ENCODE measurements at places on chromosomes 4 and X.

GRCh38 chrX:6558979-6559378 is 24.1 kb upstream of the VCX3A start:
- DNase-seq = no peak

- no peak for DNase-seq
Measured at GRCh38 chr4:173909294-173909693, 374.2 kb downstream of the FBXO8 start.

DNA sequence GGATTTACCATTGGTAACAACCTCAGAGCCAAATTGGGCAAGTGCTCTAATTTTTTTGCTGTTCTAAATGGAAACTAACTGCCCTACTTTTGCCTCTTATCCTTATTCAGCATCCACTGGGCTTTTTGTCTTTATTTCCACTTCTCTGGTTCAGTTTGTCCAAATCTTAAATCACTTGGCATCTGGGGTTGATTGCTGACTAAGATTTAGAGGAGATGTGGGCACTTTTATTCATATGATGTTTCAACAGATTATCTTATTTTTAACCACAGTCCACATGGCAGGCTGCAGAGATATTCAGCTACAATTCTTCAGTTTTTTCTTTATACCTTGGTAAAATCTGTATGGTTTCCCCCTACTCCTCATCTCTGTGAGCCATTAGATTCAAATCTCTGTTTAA is 1161.4 kb upstream of the PCDH7 start:
- no peak for DNase-seq

DNA sequence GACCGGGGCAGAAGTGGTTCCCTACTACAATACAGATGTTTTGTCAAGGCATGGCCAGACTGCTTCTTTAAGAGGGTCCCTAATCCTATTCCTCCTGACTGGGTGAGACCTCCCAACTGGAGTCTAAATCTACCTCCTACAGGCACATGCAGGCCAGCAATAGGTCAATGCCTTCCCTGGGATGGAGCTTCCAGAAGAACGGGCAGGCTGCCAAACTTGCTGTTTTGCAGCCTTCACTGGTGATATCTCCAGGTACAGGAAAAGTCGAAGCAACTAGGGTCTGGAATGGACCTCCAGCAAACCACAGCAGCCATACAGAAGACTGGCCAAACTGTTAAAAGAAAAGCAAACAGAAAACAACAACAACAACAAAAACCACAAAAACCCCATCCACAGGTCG is 678.4 kb upstream of the DIAPH2 start:
- DNase-seq = no peak

GRCh38 chrX:42530027-42530426 is 247.9 kb downstream of the PPP1R2C start:
- DNase-seq = no peak

DNA sequence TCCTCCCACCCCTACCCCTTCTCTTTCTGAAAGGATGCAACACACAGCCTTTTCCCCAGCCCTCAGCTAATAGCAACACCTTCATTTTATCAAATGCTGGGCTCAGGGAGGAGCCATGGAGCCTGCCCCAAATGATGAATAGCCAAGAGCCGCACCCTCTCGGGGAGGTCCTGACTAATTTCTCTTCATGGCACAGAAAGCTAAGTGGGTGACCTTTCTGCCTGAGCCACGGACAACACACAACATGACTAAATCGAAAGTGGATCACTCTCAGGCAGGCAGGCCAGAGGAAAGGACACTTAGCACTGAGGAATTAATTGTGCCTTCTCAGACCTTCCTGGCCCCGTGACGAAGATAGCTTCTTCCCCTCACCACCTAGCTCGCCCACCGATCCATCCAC is 165.1 kb upstream of the RAI2 start:
- DNase-seq = no peak

- DNase-seq = no peak
Measured at GRCh38 chr4:163087805-163088204, 78.9 kb downstream of the NAF1 start.

DNA sequence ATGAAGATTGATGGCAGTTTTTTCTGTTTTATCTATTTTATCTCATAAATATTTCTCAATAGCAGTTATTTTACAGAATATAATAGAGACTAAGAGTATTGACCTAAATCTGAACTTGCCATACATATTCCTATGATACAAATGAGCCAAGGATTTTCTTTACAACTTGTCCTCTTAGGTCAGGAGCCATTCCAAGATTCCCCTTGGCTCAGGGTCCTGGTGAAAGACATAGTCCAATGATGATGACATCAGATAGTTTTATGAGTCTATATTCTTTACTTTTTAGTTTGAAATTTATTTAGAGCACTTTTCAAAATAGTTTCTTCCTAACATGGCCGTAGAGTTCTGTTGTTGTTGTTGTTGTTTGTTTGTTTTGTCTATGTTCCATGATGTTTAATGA is 869.1 kb upstream of the GRID2 start:
- DNase-seq = no peak

- DNase-seq = no peak
Measured at GRCh38 chr4:10983268-10983667, 298.7 kb upstream of the CLNK start.

GRCh38 chrX:98795636-98796035 is 1614.4 kb downstream of the PCDH19 start:
- no peak for DNase-seq

DNA sequence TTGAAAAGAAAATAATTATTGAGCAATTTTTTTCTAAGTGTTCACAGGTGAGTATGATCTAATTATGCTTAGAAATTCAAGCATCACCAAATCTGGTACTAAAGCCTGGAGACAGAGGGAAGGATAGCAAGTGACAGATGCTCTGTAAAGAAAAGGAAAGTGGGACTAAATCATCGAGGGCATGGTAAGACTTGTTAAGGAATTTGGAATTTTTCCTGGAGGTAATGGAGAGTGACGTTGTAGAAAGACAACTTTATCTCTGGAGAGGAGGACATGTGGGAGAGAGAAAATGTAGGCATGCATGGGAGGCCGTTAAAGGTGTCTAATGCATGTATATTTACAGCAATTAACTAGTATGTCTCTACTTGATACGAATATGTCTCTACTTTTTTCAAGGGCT is 333.2 kb upstream of the ATOH1 start:
- DNase-seq = no peak

- DNase-seq = no peak
Measured at GRCh38 chr4:143407474-143407873, 70.8 kb downstream of the GAB1 start.

DNA sequence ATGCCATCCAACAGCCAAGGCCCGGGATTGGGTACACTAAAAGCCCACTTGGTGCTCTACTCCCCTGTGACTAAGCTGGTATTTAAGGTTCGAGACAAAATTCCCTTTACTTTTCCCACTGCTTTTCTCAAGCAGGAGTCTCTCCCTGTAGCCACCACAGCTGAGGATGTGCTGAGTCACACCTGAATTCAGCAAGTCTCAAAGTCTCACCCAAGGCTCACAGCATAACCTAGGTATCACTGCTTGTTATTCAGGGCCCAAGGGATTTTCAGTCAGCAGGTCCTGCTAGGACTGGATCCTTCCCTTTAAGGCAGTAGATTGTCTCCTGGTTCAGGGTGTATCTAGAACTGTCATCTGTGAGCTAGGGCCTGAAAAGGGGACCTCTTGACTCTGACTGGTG is 39.2 kb downstream of the FMR1NB start:
- DNase-seq = no peak

DNA sequence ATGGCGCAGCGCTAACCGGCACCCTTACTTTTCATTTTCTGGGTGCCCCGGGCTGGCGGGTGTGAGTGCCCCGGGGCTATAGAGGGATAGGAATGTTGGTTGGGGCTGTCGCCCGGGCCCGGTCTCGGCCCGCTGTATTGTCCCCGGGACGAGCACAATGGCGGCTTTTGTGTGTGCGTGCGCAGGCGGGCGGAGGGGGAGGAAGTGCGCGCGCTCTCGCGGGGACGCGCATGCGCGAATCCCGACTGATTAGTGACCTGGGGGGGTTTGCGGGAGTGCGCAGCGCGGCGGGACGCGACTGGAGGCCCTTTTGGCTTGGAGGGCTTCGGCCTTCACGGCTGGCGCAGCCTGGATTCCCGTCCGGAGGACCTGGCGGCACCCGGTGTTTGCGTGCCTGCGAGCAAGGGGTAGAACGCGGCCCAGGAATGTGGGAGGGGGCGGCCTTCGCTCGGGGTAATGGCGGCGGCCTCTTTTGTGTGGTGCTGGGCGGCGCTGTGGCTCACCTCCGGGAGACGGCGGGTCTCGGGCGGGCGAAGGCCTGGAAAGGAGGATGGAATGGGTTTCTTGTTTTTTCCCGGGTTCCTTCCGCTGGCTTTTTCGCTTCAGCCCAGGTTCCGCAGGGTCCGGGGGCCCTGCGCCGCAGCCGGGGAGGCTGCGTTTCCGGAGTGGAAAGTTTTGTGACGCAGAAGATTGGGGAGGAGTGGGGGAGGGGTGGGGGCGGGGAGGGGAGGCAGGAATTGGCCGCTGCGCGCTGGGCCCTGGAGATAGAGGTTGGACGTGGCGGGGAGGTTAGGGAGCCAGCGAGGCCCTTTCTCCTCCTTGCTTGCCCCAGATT is 618 bp downstream of the DDX3X start:
- DNase-seq = peak; percentile 40

GRCh38 chr4:152528060-152528459 is 7.8 kb downstream of the FBXW7 start:
- no peak for DNase-seq

GRCh38 chrX:129125122-129125914 is 398.0 kb downstream of the SMARCA1 start:
- DNase-seq = no peak

- no peak for DNase-seq
Measured at GRCh38 chr4:125317525-125317877, 2.7 kb downstream of the FAT4 start.

- DNase-seq = peak; percentile 5
Measured at GRCh38 chrX:72572248-72573157, at the start of gene HDAC8. HDAC8 (minus strand) TSS chrX:72572843; CDS start chrX:72572761, 82 bp downstream.

DNA sequence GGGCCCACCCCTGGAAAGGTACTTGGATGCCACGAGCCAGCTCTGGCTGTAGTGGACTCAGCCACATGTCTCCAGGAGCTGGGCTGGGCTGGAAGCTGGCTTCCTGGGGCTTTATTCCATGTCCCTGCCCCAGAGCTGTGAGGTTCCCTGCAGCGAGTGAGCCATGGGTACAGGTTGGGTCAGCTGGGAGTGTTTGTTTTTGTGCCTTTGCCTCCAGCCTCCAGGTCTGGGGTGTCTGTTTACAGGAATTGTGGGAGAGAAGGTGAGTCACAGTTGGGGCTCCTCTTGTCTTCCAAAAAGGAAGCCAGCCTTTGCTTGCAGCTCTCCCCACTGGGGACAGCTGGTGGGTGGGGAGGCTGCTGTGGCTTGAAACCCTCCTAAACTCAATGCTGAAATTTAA is 21.5 kb downstream of the SORCS2 start:
- DNase-seq = no peak

DNA sequence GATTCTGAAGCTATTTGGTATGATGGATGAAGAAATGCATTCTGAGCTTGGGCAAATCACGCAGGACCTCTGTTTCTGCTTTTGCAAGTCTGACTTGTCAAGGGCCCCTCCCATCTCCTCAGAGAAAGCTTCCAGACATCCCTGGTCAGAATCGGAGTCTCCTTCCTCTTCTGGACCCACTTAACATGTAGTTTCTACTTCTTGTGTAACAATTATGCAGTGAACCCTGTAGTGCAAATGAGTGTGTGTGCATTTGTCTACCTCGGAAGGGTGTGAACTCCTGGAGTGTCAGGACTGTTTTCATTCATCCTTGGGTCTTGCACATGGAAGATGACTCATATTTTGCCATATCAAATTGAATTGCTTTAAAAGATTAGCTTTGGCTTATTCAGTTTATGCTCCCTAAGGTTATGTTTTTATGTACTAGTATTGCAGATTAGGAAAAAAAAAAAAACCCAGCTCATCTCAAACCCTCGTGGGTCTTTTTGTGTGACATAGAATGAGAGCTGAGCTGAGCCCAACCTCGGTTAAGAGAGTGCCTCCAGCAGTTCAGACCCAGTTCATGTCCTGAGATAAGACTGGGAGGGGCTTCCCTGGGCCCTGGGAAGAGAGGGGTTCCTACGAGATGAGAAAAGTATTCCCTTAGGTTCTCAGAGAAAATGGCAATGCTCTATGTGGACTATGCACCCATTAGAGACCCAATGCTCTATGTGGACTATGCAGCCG is 61.1 kb upstream of the RPL34 start:
- no peak for DNase-seq

DNA sequence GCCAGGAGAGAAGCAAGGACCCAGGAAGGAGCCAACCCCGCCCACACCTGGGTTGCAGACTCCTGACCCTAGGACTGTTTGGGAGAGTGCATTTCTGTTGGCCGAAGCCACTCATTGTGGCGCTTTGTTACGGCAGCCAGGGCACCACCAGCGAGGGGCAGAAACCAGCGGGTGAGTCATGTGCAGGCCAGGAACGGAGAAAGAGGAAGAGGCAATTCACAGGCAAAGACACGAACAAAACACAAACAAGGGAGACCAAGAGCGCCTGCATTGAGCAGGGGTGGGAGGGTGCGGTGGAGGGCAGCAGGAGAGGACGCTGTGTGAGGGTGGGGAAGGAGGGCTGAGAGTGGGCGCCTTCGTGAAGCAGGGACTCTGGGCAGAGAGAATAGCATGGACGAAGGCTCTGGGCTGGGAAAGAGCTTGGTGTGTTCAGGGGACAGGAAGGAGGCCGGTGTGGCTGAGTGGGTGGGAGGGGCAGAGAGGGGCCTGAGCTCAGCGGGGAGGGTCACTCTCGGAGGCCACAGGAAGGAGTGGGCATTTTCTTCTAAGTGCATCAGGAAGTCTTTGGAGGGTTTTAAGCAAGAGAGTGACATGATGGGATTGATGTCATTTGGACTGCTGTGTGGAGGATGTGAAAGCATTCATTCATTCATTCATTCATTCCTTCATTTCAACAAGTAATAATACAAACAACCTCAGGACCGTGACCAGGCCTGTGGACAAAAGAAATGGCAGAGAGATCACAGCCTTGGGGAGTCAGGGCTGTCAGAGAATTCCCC is 12.2 kb upstream of the WFS1 start:
- no peak for DNase-seq

GRCh38 chr4:189293459-189293858 is 647.2 kb upstream of the FRG1 start:
- no peak for DNase-seq

DNA sequence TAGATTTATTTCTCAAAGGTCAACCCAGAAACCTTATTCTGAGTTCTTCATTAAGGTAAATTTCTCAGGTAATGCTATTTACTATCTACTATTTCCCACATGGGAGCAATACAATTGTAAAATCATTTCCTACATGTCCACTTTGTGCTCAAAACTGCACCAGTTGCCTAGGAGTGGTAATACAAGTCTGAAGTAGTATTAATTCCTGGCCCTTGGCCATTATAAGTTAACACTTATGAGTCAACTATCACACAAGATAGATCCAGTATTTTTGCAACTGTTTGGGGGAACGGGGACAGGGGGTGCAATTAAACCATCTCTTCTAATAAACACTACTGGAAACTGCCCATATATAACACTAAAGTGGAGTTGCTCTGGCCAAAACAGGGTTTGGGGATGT is 48.9 kb downstream of the ACSL4 start:
- DNase-seq = no peak

GRCh38 chrX:11528623-11529022 is 137.1 kb downstream of the ARHGAP6 start:
- no peak for DNase-seq

GRCh38 chr4:144862210-144862609 is 216.3 kb downstream of the HHIP start:
- DNase-seq = no peak

- no peak for DNase-seq
Measured at GRCh38 chrX:133412246-133412645, 3.0 kb downstream of the GPC4 start.
